Karpas-422 (cell line): ENCODE measurements at places on chromosomes 2 and 18. TPM values are rescaled to one million over a fixed set of nuclear protein-coding genes. Genes with fewer than 3 reads are reported as not detected.

- DNase-seq = no peak
- H3K4me3 ChIP-seq = no peak overlapping the region
- no peaks in the 10 kb centered on the region for H3K4me1 ChIP-seq
- no peak overlapping the region for H3K27ac ChIP-seq
- H3K27me3 ChIP-seq = no peaks in the 10 kb centered on the region
Measured at GRCh38 chr2:146979746-146980145, 865.1 kb upstream of the ACVR2A start.

DNA sequence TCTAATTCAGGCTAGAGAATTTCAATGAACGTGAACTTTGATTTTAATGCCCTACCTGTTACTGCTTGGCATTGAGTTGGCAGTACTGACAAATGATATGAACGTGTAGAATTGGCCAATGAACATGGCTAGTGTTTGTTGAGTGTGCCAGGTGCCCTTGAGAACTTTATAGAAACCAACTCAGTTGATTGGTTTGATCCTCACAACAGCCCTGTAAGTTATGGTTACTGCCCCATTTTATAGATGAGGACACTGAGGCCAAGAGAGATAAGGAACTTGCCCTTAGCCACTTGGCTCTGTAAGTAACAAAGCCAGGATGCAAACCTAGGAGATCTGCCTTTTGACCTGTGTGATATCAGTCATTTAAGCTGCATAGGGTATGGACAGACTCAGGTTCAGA, 275.7 kb downstream of the NEDD4L start:
- no peak overlapping the region for H3K4me3 ChIP-seq
- DNase-seq = no peak
- peaks cover 7% of the 10 kb centered on the region for H3K4me1 ChIP-seq
- no peaks in the 10 kb centered on the region for H3K27me3 ChIP-seq
- H3K27ac ChIP-seq = no peak overlapping the region

DNA sequence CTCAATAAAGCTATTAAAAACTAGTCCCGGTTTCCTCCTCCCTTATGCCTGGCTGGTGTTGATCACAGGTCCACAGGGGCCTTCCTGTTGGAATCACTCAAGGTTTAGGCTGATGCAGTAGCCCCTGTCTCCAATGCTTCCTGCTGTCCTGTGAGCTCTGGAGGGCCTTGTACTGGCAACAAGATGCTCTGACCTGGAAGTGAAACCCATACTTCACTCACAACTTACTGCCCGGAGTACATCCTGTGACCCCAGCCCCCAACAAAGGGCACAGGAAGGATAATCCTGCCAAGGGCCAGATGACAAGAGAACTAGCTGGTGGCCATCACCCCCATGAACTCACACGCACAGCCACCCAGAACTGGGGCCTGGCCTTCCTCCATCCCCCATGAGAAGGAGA, 50.3 kb downstream of the ZBTB7C start:
- H3K4me3 ChIP-seq = no peak overlapping the region
- H3K27me3 ChIP-seq = no peaks in the 10 kb centered on the region
- H3K27ac ChIP-seq = no peak overlapping the region
- no peaks in the 10 kb centered on the region for H3K4me1 ChIP-seq
- H3K36me3 ChIP-seq = no peaks in the 10 kb centered on the region

The COBLL1 gene
- total RNA-seq = 0.04 TPM in 1 of 2 replicates, not detected in the other

The CTAGE1 gene
- not detected in 2 replicates for total RNA-seq
